ENCODE measurements at places on chromosomes 2 and 18.

- peak; percentile 86 for DNase-seq
Measured at GRCh38 chr2:127293748-127294562, at the start of gene ERCC3. Gene ERCC3, minus strand, starts transcription at chr2:127294144. Its CDS starts 63 bp downstream, at chr2:127294081.

- no peak for DNase-seq
Measured at GRCh38 chr2:163675388-163675787, 60.4 kb downstream of the FIGN start.

DNA sequence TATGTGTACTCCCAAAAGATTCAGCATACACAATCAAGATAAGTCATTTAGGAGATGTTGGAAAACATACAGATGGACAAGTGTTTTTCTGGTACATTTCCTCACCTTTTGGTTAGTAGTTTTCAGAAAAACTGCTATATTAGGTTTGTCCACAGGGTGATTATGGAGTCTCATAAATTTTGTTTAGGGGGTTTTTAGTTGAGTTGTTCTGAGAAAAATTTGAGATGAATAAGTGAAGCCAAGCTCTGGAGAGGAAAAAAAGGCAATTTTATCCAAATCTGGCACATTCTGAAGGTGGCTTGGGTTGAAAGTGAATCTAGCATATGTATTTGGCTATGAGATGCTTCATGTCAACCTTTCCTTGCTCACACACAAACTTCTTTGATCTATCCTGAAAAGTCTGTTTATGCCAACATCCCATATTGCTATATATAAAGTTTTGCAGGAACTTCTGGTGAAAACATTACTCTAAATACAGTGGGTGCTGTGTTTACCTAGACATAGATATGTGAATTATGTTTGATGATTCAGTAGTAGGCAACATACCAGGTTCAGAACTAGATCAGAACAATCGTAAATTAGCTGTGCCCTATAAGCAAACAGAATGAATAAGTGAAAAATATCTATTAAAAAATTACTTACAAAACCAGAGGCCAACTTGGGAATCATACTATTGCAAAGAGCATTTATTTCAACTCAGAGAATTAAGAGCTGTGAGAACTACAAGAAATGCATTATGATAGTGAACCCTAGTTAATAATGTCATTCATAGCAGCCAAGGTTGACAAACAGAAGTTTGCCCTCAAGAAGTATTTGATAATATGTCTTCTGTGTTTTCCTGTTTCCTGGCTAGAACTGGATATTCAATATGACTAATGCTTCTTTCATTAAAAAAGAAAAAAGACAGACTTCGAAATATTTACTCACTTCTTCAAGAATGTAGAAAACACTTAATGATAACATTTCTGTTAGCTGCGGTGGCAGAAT is 552.0 kb downstream of the IRS1 start:
- DNase-seq: no peak

GRCh38 chr2:197259470-197259999 is 51.0 kb downstream of the ANKRD44 start:
- DNase-seq: no peak

GRCh38 chr2:20615068-20615465 is 35.8 kb downstream of the HS1BP3 start:
- no peak for DNase-seq

- no peak for DNase-seq
Measured at GRCh38 chr2:237873421-237873831, 14.0 kb downstream of the RAMP1 start.

Data from activated naive CD8-positive, alpha-beta T cell treated with anti-CD3 and anti-CD28 coated beads, Interleukin-2, amount 10 ng/mL, durations not matched to agents 7 days and 5 days (primary cell).